ENCODE measurements at places on chromosomes 3 and 15. TPM values are rescaled to one million over a fixed set of nuclear protein-coding genes. Genes with fewer than 3 reads are reported as not detected.

GRCh38 chr15:79372428-79372827 is 59.7 kb upstream of the MINAR1 start:
- H3K4me1 ChIP-seq = no peaks in the 10 kb centered on the region
- H3K27ac ChIP-seq = no peak overlapping the region
- H3K36me3 ChIP-seq = no peaks in the 10 kb centered on the region
- no peaks in the 10 kb centered on the region for H3K27me3 ChIP-seq
- no peak for DNase-seq

DNA sequence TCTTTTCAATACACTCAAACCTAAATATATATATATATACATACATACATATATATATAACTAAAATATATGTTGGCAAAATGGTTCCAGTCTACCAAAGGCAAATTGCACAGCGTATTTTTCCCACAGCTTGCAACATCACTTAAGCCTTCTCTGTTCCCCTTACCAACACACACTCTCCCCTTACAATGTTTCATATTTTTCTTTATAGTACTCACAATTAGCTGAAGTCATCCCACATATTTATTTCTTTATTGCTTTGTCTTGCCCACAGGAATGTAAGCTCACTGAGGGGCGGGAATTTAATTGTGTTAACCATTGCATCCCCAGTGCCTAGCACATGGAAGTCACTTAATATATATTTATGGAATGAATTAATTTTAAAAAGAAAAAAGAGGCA is 288.3 kb downstream of the ULK4 start:
- no peak overlapping the region for H3K27ac ChIP-seq
- H3K4me1 ChIP-seq = no peaks in the 10 kb centered on the region
- no peaks in the 10 kb centered on the region for H3K27me3 ChIP-seq
- H3K4me3 ChIP-seq = no peak overlapping the region
- no peaks in the 10 kb centered on the region for H3K36me3 ChIP-seq

GRCh38 chr3:112376241-112376911 is 43.4 kb downstream of the CD200 start:
- DNase-seq = no peak
- no peaks in the 10 kb centered on the region for H3K27me3 ChIP-seq
- peaks cover 25% of the 10 kb centered on the region for H3K4me1 ChIP-seq
- no peak overlapping the region for H3K4me3 ChIP-seq

DNA sequence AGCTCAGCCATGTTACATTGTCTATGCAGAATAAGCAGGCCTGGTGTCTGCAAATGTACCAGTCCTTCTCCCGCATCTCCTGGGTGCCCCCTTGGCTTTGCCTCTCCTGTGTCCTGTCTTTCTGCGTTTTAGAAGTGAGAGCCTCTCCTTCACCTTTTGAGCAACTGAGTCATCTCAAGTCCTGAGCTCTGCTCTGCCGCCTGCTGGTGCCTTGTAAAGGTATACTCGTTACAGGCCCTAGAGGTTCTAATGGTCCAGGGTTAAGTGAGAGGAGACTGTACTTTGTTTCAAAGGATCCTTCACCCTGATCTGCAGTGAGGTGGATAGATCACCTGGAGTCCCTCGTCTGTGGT is 12.6 kb downstream of the GHRL start:
- no peaks in the 10 kb centered on the region for H3K27me3 ChIP-seq
- H3K4me1 ChIP-seq = no peaks in the 10 kb centered on the region
- no peak for DNase-seq
- H3K36me3 ChIP-seq = peaks cover 31% of the 10 kb centered on the region

- H3K4me1 ChIP-seq = peaks cover 13% of the 10 kb centered on the region
- no peak for DNase-seq
- H3K4me3 ChIP-seq = peak overlapping the region; percentile 94
Measured at GRCh38 chr3:39052583-39052982, 767 bp downstream of the WDR48 start.

DNA sequence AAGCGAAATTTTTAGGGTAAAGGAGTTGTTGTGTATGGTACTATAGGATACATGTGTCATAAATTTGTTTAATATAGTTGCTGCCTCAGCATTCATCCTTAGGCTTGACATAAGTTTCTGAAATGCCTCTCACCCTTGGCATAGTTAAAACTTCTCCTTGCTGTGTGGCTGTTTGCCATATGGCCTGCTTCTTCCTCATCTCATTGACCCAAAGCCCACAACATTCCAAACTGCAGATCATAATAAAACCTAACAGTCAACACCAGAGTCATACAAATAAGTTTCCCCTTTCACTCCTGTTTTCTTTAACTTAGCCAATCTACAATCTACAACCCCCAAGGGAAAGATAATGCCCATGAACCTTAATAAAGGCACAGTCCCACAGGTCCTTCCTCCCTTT is 136.6 kb downstream of the TMCC1 start:
- H3K27me3 ChIP-seq = no peaks in the 10 kb centered on the region
- H3K36me3 ChIP-seq = peaks cover 13% of the 10 kb centered on the region
- no peak overlapping the region for H3K4me3 ChIP-seq
- peaks cover 14% of the 10 kb centered on the region for H3K4me1 ChIP-seq

- peaks cover 47% of the 10 kb centered on the region for H3K4me1 ChIP-seq
- no peak for DNase-seq
- no peak overlapping the region for H3K27ac ChIP-seq
- H3K27me3 ChIP-seq = no peaks in the 10 kb centered on the region
- no peaks in the 10 kb centered on the region for H3K36me3 ChIP-seq
- H3K4me3 ChIP-seq = no peak overlapping the region
Measured at GRCh38 chr3:150299201-150299600, 108.9 kb upstream of the TSC22D2 start.

GRCh38 chr3:16122661-16123060 is 51.8 kb upstream of the GALNT15 start:
- no peak for DNase-seq
- H3K36me3 ChIP-seq = no peaks in the 10 kb centered on the region
- no peak overlapping the region for H3K27ac ChIP-seq

GRCh38 chr3:45870099-45870498 is 16.2 kb upstream of the CCR9 start:
- DNase-seq = no peak
- H3K27me3 ChIP-seq = peaks cover 48% of the 10 kb centered on the region
- H3K36me3 ChIP-seq = no peaks in the 10 kb centered on the region
- no peak overlapping the region for H3K27ac ChIP-seq
- no peaks in the 10 kb centered on the region for H3K4me1 ChIP-seq

GRCh38 chr3:45940781-45941365 is 2.4 kb upstream of the CXCR6 start:
- H3K27ac ChIP-seq = no peak overlapping the region
- H3K4me3 ChIP-seq = no peak overlapping the region
- no peaks in the 10 kb centered on the region for H3K27me3 ChIP-seq

DNA sequence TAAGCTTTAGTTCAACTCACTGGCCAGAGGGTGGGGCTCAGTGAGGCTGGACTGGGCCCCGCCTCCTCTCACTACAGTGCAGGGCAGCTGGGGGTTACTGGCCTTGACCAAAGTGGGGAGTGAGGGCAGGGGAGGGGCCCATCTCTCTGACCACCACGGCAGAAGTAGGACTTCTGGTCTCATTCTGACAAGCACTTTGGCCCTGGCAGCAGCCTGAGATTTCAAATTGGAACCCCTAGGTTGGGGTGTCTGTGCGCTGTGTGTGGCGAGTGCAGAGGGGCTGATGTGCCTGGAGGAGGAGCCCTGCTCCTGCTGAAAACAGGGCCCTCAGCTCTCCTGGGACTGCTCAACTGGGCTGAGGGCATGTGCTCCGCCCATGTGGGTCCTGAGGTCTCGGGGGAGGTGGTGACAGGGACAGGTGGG is 60.3 kb upstream of the RPL32 start:
- H3K4me1 ChIP-seq = no peaks in the 10 kb centered on the region
- H3K27ac ChIP-seq = no peak overlapping the region
- no peaks in the 10 kb centered on the region for H3K27me3 ChIP-seq
- H3K36me3 ChIP-seq = no peaks in the 10 kb centered on the region
- no peak for DNase-seq

GRCh38 chr3:157868946-157869345 is 237.3 kb downstream of the SHOX2 start:
- no peaks in the 10 kb centered on the region for H3K27me3 ChIP-seq
- no peak overlapping the region for H3K27ac ChIP-seq
- no peaks in the 10 kb centered on the region for H3K4me1 ChIP-seq
- DNase-seq = no peak
- no peak overlapping the region for H3K4me3 ChIP-seq

DNA sequence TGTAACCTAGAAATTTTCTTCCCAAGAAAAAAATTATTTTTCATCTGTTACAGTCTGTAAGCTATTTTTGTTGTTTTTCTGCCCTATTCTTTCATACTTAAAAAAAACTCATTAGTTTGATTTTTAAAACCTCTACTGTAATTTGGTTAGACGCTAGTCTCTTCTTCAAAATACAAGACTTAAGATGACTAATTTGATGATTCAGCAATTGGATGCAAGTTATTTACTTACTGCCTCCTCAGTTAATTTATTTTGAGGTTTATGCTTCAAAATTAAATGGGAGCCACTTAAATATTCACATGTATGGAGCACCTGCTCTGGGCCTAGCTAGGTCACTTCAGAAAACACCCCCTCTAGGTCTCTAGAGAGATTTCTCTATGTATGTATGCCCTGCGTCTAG is 132.4 kb downstream of the IQCH start:
- no peak overlapping the region for H3K27ac ChIP-seq
- DNase-seq = no peak
- no peak overlapping the region for H3K4me3 ChIP-seq
- H3K27me3 ChIP-seq = no peaks in the 10 kb centered on the region

Gene GUCA1C
- total RNA-seq = not detected

Gene ARGFX
- not detected for total RNA-seq

Gene IMPDH2
- 160 TPM for total RNA-seq

Gene TMEM266
- total RNA-seq = not detected

Gene RUBCN
- 32.2 TPM for total RNA-seq

Gene SI
- not detected for total RNA-seq

Gene AP3B2
- 24.7 TPM for total RNA-seq

Gene CPEB1
- 7.6 TPM for total RNA-seq

Gene ISLR2
- not detected for total RNA-seq

Gene DGKG
- total RNA-seq = 7.2 TPM

Gene CLDN18
- 3.3 TPM for total RNA-seq

Gene CHD2
- total RNA-seq = 140 TPM
